Ascending aorta (tissue), 2 donors: ENCODE measurements at places on chromosomes 7 and 10.
A peak's percentile ranks its signal among the peaks of the same experiment; 100 is the strongest.

DNA sequence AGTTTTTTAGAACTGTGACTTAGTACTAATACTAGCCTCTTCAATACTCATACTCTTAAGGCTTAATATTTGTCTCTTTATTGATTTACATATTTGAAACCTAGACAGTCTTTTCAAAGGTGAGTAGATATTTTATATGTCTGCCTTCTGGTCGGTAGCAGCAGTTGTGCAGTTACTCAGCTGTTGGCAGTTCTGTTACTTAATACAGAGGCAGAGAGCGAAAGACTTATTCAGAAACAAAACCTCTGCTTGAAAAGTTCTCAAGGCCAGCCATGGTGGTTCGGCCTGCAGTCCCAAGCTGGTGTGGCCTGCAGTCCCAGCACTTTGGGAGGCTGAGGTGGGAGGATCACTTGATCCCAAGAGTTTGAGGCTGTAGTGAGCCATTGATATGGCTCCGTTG is 84.2 kb downstream of the AUTS2 start:
- no peak for DNase-seq
- H3K27me3 ChIP-seq: no peaks in the 10 kb centered on the region
- no peak overlapping the region for H3K27ac ChIP-seq
- no peaks in the 10 kb centered on the region for H3K4me1 ChIP-seq
- H3K36me3 ChIP-seq: no peaks in the 10 kb centered on the region
- H3K4me3 ChIP-seq: no peak overlapping the region

GRCh38 chr10:114708717-114709335 is 50.8 kb upstream of the ABLIM1 start:
- no peak overlapping the region for H3K27ac ChIP-seq
- H3K36me3 ChIP-seq: no peaks in the 10 kb centered on the region

GRCh38 chr10:3806603-3807002 is 21.6 kb upstream of the KLF6 start:
- H3K27me3 ChIP-seq: no peaks in the 10 kb centered on the region
- no peaks in the 10 kb centered on the region for H3K36me3 ChIP-seq
- H3K4me1 ChIP-seq: peaks cover 24% of the 10 kb centered on the region
- DNase-seq: no peak

GRCh38 chr7:149883452-149883861 is 9.7 kb downstream of the ATP6V0E2 start:
- H3K4me1 ChIP-seq: no peaks in the 10 kb centered on the region
- peaks cover 6% of the 10 kb centered on the region for H3K36me3 ChIP-seq
- H3K27ac ChIP-seq: peak overlapping the region; percentile 42

- H3K4me1 ChIP-seq: no peaks in the 10 kb centered on the region
- H3K4me3 ChIP-seq: no peak overlapping the region
- H3K27me3 ChIP-seq: no peaks in the 10 kb centered on the region
- DNase-seq: no peak
- no peak overlapping the region for H3K27ac ChIP-seq
- no peaks in the 10 kb centered on the region for H3K36me3 ChIP-seq
Observed at GRCh38 chr7:24328050-24328449, 44.1 kb downstream of the NPY start.

DNA sequence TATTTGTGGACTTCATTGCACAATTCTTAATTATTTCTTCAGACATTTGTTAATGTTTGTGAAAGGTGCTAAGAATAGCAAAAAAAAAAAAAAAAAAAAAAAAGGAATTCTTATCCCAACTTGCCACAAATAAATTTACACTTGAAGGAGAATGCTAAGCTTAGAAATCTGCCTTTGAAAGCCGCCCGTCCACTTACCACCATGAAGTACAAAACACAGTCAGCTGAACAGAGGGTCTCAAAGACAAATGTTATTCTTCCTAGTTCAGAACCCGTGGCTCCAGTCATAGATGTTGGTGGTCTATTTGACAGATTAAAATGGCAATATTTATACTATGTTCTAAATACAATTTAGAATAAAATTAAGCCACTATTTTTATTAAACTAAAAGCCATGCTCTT is 141.2 kb downstream of the ELAPOR2 start:
- DNase-seq: no peak
- H3K27me3 ChIP-seq: no peaks in the 10 kb centered on the region
- no peak overlapping the region for H3K27ac ChIP-seq
- no peak overlapping the region for H3K4me3 ChIP-seq

DNA sequence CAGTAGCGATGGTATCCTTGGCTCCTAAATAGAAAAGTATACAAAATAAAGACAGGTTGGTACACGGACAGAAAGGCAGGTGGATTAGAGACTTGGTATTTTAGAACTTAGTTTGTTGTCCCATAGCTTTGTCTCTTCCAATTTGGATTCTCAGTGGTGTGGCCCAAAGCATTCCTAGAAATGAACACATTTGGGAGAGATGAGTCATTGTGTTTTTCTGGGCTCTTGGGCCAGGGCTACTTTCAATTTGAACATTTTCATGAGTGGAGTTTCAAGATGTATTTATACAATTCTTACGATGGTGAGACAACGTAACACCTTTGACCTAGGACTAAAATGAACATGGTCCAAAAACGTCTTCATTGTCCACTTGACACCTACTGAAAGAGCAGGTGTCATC is 225.1 kb upstream of the YAE1 start:
- peak overlapping the region; percentile 41 for H3K4me3 ChIP-seq
- H3K27me3 ChIP-seq: no peaks in the 10 kb centered on the region
- H3K4me1 ChIP-seq: no peaks in the 10 kb centered on the region
- H3K27ac ChIP-seq: peak overlapping the region; percentile 33
- H3K36me3 ChIP-seq: no peaks in the 10 kb centered on the region
